ENCODE measurements at places on chromosomes 16 and 17.

DNA sequence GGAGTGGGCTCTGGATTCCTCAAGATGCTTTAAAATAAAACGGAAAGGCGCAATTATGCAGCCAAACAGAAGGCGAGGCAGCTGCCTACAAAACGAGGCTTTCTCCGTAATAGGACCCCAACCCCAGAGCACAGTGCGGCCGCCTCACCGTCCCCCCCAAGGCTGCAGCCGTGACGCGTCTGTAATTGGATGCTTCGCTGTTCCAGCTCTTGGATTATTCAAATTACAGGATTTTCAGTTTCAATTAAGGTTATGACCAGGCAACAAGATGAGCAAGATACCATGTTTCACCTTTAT lies 37.3 kb upstream of the ABR start:
- DNase-seq: no peak

DNA sequence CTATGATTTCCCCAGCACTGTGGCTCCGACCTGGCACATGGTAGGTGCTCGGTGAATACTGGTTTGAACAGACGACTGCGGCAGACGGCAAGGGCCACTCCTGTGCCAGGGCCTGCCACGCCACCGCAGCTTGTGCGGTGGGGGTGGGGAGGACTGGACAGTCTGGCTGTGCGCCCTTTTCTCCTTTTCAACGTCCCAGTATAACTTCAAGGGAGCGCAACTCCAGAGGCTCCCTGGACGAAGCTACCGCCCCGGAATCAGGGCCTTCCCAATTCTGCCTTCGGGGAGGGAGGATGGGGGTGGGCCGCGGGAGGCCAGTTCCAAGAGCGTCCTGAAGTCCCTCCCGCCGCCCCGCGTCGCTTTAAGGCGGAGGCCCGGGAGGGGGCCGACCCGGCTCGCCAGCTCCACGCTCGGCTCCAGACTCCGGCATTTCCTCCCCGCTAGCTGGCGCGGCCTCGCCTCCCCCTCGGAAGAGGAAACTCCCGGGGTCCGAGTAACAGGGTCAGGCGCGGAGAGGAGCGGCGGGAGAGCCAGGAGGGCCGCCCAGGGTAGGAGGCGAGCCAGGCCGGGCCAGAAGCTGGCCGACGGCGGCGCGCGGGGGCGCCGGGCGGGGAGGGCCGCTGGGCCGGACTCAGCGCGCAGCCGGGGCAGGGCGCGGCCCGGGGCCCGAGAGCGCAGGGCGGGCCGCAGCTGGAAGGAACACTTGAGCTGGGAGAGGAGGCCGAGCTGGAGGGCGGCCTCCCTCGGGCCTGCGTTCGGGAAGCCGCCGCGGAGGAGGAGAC lies at the start of gene ITPRIPL2:
Gene ITPRIPL2 (plus strand): TSS at position 388 of the 782 bp plus-strand sequence. CDS start 498 bp downstream, outside the sequence.
- peak; percentile 80 for DNase-seq

GRCh38 chr17:49288388-49288787 lies 57.8 kb upstream of the PHOSPHO1 start:
- no peak for DNase-seq

GRCh38 chr16:21101631-21102420 lies 48.8 kb downstream of the DNAH3 start:
- peak; percentile 45 for DNase-seq

DNA sequence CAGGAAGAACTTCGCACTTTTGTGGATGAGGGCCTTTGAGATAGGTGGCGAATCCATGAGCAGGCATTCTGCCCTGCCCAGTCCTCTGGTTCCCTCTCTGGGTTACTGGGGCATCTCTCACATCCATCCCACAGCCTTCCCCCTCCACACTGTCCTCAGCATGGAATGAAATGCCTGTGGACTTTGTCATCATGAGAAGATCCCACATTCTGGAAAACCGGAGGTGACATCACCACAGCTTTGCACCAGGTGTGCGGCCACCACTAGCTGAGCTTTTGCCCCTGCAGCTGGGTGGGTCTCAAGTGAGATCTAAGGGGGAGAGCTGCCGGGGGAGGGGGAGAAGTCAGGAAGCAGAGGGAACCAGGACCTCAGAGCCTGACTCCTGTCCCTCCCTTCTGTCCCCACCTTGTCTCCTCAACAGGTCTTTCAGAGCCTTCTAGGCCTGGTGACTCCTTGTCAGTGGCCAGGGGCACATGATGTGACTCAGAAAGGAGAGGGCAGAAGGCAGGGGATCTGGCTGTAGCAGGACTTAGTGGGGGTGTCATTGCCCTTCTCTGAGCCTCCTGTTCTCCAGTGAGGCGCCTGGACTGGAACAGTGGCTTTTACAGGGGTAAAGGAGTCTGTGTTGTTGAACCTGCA lies 40.0 kb upstream of the DLX4 start:
- DNase-seq: no peak

DNA sequence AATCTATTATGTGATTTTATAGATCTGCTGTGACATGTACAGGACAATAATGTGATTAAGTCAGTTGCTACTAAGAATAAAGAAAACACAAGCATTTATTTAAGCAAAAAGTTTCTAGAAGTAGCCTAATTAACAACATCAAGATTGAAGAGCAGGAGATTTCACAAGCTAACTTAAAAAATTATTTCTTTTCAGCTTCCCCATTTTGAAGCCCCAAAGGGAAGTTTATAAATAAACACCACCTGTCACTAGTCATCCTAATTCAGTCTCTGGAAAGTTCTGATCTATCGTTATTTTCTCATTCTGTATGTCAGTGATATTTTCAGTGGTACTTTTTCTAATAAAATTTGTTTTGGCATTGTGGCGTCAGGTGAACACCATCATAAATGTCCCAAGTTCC lies 8.3 kb downstream of the CAPNS2 start:
- DNase-seq: no peak

DNA sequence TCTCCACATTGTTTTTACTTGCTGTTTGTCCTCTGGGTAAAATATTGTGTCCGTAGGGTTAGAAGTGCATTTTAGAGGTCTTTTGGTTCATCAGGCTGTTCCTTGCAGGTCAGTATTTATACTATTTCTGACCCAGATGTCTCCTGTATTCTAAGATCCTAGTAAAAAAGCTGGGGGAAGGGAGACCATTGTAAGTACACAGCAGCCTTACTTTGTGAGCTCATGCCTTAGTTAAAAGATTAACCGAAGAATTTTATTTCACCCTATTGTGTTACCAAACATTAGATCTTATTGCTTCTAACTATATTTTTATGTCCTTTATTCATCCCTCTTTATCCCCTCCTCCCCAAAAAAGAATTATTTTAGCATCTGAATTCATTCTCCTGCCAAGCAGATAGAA lies 444.1 kb upstream of the RBFOX1 start:
- no peak for DNase-seq

- no peak for DNase-seq
Observed at GRCh38 chr17:58327363-58328194, 1.0 kb downstream of the TSPOAP1 start.

GRCh38 chr17:72733619-72734282 lies 358.7 kb downstream of the SLC39A11 start:
- DNase-seq: no peak

DNA sequence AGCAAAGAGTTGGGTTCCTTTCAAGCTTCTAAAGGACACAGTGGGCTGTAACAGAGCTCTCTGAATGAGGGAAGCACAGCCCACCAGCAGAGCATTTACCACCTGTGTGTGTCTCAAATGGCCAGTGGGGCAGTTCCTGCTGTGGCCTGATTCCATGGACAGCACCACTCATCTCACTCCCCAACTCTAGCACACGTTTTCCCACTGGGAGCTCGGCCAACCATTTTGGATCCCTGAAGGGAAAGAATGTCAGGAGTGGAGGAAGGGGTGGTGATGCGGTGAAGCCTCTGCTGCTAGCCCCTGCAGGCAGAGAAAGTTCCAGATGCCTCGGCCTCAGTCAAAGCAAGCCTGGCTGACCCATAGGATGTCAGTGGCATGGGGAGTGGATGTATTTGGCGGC lies 86.6 kb downstream of the PLXDC1 start:
- no peak for DNase-seq

GRCh38 chr17:78141437-78142118 lies 4.6 kb upstream of the C17orf99 start:
- no peak for DNase-seq

GRCh38 chr16:54053891-54054820 lies 232.4 kb downstream of the IRX3 start:
- no peak for DNase-seq

GRCh38 chr17:42131981-42132432 lies 9.4 kb downstream of the HSPB9 start:
- peak; percentile 32 for DNase-seq

- DNase-seq: no peak
Observed at GRCh38 chr17:73182616-73183310, 10.1 kb upstream of the COG1 start.
